ENCODE measurements at places on chromosomes 16 and 17.

DNA sequence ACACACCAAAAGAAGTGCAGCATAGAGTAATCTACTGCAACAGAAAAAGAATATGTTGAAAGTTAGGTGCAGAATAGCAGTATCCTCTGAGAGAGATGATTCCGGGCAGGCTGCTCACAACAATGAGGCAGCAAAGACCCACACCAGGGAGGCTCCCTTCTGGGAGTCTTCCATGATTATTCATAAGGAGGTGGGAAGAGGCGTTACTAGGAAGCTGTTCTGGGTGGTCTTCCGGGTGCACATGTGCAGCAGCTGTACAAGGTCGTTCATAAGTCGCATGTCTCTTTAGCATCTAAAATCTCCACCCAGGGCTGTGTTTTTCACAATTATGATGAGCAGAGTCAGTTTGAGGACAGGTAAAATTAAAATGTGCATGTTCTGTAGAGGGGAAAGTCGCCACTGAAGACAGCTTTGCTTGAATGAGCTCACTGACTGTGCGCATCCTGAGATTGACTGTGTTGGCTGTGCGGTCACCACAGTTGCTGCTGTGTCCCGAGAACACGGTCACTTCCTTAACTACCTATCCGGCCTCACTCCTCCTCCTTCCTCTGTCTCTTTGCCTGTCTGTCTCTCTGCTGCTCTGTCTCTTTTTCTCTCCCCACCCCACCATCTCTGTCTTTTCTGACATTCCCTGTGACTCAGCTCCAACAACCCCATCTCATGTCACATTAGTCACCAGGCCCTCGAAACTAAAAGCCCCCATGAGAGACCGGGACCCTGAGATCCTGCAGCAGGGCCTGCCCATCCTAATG lies 125.5 kb upstream of the HSBP1 start:
- DNase-seq: peak; percentile 53

DNA sequence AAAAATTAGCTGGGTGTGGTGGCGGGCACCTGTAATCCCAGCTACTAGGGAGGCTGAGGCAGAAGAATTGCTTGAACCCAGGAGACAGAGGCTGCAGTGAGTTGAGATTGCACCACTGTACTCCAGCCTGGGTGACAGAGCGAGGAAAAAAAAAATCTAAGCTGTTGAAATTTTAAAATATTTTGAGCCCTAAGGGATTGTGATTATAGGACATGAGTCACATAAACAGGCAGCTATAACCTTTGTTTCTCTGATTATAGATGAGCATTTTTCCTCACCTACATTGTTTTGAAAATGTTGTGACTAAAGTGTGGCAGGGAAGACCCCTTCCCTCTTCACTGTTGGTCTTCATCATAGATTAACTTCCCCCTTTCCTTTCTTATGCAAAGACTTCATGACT lies 135.5 kb downstream of the MGAT5B start:
- DNase-seq: peak; percentile 82

- DNase-seq: no peak
Measured at GRCh38 chr16:52384378-52384777, 162.6 kb downstream of the TOX3 start.

- DNase-seq: no peak
Measured at GRCh38 chr17:38857271-38857670, 3.8 kb upstream of the RPL23 start.

DNA sequence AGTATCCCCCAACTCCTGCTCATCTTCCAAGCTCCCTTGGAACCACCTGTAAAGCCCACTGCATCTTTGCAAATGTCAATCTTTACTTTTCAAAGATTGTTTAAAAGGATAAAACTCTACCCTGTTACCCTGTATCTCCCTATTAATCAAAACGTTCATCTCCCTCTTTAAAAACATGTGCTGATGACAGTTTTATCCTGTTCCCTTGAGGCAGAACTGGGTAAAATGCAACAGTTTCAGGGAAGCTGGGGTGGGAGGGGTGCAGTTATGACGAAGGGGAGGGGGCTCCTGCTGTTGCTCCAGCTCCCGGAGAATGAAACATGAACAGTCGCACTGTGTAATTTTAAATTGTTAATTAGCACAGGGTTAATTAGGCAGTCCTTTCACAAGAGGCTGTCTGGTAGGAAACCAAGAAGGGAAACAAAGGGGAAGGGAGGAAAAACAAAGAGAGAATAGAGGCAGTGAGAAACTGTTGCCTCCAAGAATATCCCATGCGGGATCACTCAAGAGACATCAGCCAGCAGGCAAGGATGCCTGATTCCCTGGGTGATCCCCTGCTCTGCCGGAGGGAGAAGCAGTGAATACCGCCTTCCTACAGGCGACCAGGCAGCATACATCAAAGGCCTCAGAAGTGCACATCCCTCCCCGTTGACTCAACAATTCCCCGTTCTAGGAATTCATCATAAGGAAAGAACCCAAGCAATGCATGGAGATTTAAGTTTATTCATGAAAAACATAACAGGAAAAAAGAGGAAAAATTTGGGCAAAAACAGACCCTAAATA lies 84.2 kb downstream of the ZFHX3 start:
- no peak for DNase-seq

DNA sequence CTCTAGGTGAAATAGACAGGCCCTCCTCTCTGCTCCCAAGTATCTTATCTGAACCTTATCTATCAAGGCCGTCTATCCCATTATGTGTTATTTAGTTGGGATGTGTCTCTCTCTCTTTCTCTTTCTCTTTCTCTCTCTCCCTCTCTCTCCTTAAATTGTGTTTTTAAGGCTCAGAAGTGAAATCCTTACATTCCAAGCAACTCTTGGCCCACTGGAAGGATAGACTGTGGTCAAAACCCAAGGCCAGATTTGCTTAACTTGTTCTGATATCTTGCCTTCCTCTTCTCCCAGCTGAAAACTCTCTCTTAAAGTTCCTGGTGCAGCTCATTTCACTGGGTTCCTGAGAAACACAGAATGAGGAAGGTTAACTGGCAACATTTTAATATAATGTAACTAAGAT lies 14.7 kb downstream of the CDRT4 start:
- no peak for DNase-seq

DNA sequence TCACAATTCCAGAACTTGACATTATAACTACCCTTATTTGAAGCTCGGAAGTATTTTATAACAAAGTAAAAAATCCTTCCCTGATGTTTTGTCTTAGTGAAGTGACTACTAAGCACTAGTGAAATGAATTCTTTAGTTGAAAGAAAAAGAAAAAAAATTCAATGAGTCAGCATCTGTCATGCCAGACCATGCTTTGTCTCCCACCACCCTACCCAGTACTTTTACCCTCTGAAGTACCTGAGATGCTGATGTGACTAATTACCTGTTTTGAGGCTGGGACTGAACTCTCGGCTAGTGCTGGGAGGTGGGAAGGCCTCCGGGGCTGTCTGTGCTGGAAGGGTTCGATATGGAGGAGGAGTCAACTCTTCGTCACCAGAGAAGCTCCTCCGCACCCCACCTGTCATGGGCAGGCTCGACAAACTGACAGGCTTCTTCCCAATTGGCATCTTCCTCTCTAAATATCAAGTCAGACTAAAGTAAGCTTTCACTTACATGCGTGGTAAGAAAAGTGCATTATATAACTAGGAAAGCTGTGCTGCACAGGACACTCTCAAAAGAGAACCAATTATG lies 19.6 kb downstream of the NME2 start:
- DNase-seq: no peak

- DNase-seq: no peak
Measured at GRCh38 chr17:74172700-74173099, 30.8 kb upstream of the RPL38 start.

DNA sequence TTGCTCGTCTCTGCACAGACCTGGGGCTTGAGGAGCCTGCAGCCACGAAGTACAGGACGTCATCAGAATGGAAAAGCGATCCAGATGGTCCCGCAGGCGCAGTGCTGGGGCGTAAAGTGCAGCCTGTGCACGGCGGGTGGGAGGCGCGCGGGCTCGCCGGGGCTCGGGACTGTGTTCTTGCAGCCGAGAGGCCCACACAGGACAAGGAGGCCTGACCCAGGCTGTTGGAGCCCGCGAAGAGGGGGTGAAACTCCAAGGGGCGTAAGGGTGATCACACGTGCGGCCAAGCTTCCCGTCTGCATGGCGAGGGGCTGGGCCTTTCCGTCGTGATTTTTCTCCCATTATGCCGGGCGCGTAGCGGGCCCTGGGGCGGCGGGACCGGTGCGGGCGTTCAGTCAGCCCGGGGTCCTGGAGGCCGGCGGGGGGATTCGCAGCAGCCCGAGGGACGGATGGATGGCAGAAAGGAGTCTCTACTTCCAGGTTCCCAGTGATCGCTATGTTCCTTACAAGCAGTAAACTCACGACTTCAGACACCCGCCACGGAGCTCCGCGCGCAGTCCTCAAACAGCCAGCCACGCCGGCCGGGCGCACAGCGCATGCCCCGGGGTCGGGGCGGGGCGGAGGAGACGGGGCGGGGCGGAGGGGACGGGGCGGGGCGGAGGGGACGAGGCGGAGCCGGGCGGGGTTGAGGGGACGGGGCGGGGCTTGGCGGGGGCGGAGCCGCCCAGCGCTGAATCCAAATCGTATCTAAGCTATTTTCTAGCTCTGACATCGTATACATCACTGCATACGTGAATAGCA lies 141.0 kb upstream of the KCNJ18 start:
- peak; percentile 79 for DNase-seq

- no peak for DNase-seq
Measured at GRCh38 chr16:67449739-67450138, 18.8 kb downstream of the HSD11B2 start.

GRCh38 chr16:63080746-63081145 lies 1044.5 kb upstream of the CDH8 start:
- DNase-seq: no peak

DNA sequence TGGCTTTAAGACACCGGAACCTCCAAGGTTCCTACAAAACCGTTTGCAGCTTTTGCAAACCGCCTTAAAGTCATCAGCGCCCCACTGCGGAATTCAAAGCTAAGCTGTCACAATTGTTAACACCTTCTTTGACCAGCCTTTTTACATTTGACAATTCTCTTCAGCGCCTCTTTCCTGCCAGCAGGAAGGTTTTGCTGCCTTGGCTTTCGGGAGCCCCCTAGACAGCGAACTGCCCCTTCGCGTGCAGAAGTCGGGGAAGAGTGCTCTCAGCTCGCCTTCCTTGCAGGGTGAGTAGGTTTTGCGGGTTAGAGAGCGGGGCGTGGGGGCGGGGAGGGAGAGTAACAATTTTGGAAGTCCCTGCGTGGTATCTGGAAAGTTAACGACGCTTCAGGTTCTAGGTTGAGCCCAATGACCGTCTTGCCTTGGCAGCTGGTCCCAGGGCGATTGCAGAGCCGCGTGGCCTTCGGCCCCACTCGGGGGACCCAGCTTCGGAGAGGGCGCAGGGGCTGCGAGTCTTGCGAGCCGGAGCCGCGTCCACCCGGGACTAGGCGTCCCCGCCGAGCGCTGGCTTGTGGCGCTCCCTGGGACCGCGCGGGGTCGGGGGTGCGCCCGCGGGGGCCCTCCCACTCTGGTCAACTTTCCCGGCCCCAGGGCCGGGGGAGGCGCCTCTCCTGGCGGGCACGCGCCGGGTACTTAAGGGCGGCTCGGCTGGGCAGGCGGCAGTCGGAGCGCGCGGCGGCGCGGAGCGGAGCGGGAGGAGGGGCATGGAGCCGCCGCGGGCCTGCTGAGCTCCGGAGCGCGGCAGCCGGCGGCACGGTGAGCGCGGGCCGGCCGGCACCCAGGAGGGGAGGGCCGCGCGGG lies at the start of gene HAS3:
HAS3 (plus strand) TSS at position 153 of the 861 bp plus-strand sequence. CDS start 3,743 bp downstream, outside the sequence.
- DNase-seq: peak; percentile 63

- DNase-seq: no peak
Measured at GRCh38 chr17:62963296-62963695, 2.7 kb upstream of the TANC2 start.

- DNase-seq: no peak
Measured at GRCh38 chr16:86662195-86662594, 83.8 kb downstream of the FOXL1 start.

DNA sequence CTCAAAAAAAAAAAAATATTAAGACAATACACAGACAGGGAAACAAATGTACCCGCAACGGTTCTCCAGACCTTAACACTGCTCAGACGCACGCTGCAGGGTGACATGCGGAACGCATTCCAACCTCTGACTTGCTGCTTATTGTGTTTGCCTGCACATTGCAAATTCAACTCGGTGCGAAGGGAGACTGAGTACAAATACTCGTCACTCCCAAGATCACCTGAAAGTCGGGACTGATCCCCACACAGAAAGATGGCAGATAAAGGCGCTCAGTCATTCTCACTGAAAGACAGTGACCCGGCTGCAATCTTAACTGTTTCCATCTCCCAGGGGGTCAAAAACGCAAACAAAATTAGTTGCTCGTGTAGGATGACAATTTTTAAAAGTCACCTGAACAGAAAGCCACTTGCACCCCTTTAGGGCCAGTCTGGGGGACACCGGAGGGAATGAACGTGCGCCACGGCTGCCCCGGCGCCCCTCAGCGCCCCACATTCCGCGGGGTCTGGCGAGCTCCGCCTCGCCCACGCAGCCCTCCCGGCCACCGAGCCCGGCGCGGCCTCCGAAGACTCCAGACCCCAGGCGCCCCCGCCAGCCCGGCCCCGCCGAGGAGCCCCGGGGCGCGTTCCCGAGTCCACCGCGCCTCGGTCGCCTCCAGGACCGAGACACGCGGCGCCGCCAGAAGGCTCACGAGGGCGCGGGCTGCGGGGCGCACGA lies 589 bp downstream of the CLCN7 start:
- peak; percentile 4 for DNase-seq

DNA sequence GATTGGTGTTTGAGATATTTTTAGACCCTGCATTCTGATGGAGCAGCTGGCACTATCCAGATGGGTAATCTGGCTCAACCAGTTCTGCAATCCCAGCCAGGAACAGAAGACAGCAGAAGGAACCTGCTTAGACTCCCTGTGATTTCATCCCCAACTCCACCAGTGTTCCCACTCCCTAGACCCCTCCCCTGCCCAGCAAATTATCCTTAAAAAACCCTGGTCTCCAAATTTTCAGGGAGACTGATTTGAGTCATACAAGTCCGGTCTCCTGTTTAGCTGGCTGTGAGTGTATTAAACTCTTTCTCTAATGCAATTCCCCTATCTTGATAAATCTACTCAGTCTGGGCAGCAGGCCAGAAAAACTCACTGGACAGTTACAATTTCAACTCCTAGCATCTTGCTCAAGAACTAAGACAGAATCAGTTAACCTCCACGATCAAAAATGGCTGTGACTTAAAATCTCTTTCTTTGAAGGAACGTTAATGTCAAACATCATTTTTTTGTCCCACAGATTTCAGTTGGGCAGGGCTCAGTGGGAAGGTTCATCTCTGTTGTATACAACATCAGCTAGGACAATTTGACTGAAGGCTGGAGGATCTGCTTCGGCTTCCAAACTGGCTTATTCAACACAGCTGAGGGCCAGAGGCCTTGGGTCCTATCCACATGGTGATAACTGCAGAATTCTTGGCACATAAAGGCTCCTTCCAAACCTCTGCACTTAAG lies 4.9 kb upstream of the RBL2 start:
- no peak for DNase-seq

GRCh38 chr16:66652661-66653360 lies 43.7 kb downstream of the CMTM4 start:
- no peak for DNase-seq

- no peak for DNase-seq
Measured at GRCh38 chr16:81167851-81168250, 70.6 kb upstream of the BCO1 start.

GRCh38 chr17:32467949-32468348 lies 18.8 kb upstream of the CDK5R1 start:
- DNase-seq: no peak

GRCh38 chr16:66250686-66251431 lies 115.6 kb upstream of the CDH5 start:
- DNase-seq: peak; percentile 85

GRCh38 chr16:1647856-1648255 lies 30.2 kb upstream of the JPT2 start:
- no peak for DNase-seq

Data from SJSA1 (cell line).